MM.1S (cell line): ENCODE measurements at places on chromosomes 6 and 20.
A peak's percentile ranks its signal among the peaks of the same experiment; 100 is the strongest.

DNA sequence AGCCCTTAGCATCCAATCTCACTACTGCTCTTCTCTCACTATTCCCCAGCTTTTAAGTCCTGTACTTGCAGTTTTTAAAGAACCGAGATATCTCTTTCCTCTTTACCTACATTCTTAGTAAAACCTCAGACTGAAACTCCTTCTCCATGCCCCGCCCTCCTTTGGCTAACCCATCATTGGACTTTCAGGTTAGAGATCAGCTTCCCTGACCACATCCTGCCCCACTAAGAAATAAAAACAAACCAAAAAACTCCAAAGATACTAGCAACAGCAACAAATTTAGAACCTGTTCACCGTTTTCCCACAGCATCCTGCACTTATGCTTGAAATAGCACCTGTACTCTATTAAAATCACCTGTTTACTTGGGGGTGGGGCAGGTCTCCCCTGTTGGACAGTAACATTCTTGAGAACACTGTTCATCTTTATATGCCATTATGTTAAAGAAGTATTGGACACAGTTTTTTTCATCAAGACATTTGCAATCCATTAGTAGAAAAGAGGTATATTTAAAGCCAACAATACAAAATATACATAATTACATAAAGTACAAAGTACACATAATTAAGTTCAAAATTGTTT, 16.3 kb upstream of the SMAP1 start:
- peak; percentile 86 for DNase-seq

- no peak for DNase-seq
These were observed 105.5 kb downstream of the ASCC3 start for GRCh38 chr6:100775667-100776066.

- peak; percentile 32 for DNase-seq
These were observed 1.4 kb upstream of the MARCKS start for GRCh38 chr6:113855500-113856374.

DNA sequence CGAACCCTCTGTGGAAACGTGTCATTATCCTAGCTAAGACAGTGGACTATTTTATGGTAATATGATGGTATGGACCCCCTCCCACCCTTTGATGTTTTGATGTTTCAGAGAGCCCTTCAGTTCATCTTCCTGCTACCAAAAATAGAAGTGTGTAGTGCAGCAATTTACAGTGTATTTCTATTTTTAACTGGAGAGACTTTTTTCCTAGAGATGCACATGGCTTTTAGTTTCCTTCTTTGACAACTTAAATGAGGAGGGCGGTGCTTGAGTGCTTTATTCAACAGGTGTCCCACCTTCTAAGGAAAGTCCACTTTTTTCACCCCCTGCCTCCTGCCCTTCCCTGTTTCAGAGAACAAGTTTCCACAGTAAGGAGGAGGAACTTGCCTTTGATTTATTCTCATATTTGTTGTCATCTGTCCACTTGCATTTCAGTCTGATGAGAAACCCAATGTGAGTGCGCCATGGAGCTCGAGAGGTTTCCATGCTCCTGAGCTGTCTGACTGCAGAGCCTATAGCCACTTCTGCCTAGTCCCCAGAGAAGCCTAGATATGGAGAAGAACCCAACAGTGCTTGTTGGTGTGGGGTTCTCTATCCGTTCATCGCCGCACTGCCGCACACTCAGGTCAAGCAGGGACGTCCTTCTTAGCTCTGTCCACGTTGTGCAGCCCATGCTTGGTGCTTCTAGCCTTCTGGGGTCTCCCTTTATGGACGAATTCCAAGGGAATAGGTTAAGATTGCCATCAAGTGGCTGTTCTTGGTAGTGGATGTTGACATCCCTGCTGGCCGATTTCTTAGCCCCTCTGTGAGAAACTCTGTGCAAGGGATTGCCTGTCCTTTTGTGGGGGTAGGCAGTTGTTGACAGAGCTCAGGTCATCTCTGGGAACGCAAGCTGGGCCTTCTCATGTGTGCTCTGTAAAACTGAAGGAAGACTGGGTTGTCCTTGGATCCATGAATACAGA, 144.2 kb downstream of the JARID2 start:
- DNase-seq: peak; percentile 59

DNA sequence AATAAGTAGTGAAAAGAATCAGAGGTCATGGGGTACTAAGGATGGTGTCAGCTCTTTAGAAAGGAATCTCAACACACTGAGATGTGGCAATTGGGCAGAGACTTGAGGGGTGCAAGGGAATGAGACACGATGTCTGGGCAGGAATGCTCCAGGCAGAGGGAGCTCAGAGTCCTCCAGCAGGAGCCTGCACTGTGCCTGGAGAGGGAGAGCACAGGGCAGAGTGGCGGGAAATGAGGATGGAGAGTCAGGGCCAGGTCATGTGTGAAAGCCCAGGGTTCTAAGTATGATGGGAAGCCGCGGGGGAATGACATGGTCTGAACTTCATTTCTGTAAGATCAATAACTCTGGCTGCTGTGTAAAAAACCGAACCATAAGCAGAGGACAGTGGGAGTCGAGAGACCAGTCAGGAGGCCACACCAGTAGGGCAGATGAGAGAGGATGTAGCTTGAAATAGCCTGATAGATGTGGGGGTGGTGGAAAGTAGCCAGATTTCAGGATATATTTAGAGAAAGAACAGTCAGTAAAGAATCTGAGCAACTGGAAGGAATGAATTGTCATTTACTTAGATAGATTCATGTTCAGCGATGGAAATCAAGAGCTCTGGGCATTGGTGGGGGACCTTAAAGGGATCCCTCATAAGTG, 133.4 kb upstream of the DTNBP1 start:
- no peak for DNase-seq

GRCh38 chr20:63881451-63882226, 13.3 kb upstream of the DNAJC5 start:
- no peak for DNase-seq

- no peak for DNase-seq
These were observed 72.1 kb downstream of the MAP3K5 start for GRCh38 chr6:136720045-136720770.

- no peak for DNase-seq
These were observed 20.8 kb upstream of the KIF25 start for GRCh38 chr6:167976708-167977107.

DNA sequence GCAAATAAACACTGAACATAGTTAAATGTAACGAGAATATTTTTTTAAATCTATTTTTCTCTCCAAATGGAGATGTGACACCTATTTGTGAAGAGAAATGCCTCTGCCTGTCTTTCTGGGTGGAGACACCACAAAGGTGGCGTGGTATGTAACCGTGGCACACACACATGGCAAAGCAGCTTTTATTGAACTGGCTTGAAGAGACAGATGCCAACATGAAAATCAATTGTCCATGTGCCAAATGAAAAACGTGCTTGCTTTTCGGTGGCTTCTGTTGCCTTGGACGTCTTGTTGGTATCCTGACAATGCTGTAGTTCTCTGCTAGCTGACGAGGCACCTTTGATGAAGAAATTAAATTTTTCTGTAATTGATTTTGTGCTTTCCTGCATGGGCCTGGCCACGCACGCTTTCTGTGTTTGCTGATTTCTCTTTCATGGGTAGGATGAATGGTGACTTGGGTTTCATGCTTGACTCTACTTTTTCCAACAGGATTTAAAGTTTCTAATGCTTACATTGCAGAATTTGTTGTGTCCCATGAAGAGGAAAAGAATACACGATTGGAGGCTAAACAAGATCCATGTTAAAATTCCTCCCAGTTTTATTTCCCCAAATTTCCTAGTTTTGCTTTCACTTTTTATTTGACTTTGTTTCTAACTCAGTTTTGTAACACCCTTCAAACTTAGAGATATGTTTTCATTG, 202.6 kb downstream of the TMEM242 start:
- no peak for DNase-seq

DNA sequence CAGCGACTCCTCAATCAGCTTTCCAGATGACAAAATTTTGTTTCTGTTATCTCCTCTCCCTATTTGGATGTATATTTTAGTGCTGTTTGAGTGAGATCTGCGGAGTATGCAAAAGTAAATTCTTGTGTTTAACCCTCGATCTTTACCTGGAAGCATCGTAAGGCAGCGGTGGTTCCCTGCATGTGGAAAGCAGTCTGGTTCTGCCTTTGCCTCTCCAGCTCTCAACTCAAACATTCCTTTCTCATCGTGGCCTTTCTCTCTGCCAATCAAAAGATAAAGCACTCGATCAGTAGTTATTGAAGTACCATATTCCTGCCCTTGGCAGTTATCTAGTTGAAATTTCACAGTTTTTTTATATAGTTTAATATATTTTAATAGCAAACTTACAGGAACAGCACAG, 44.0 kb upstream of the BTN3A2 start:
- DNase-seq: no peak

- no peak for DNase-seq
These were observed 30.2 kb downstream of the MBOAT1 start for GRCh38 chr6:20182069-20182468.

DNA sequence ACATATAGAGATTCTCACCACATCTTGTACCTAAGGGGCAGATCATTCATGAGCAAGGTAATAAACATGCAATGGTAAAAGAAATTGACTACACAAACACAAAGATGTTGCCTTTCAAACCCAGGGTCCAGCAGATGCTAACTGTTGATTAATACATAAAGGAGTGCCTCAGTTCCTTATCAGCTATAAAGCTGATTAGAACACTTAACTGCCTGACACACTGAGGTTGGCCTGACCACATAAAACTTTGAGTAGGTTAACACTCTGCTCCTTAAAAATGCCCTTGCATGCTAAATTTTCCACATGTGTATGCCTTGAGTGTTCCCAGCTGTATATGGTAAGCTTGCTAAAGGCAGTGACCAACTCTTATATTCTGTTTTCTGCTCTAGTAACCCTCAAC, 14.9 kb downstream of the CRISP2 start:
- no peak for DNase-seq

DNA sequence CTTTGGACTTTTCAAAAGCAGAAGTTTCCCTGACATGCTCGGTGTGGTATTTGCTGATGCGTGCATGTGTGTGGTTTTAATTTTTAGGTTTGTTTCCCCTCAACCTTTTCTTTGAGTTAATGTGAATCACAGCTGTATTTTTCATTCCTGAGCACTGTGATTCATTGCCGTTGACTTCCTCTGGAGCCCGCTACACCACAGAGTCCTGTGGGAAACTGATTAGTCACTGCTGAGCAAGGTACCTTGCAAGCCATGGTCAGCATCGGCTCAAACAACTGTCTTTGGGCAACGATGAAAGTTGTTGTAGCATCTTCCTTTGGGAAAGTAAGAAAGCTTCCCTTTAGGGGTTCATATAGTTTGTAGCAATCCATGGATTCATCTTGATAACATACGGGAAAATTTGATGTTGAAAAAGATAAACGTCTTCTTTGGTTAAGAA, 57.5 kb downstream of the RIN2 start:
- DNase-seq: peak; percentile 92

- no peak for DNase-seq
These were observed 12.9 kb upstream of the GFOD1 start for GRCh38 chr6:13500264-13500663.

DNA sequence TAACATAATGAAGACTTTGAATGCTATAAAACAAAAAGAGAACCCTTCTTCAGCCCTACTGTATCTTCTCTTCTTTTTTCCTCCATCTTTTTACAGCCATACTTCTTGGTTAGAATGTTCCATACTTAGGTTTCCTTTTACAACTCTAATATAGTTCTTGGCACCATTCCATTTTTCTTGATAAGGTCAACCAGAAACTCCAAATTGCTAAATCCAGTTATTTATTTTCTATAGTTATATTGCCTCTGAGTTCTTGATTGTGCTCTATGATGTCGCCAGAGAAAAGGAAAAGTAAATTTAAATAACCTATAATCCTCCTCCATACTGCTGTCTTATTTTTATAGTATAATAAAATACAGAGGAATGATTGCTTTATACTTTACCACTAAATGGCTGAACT, 26.7 kb upstream of the COL10A1 start:
- DNase-seq: no peak

DNA sequence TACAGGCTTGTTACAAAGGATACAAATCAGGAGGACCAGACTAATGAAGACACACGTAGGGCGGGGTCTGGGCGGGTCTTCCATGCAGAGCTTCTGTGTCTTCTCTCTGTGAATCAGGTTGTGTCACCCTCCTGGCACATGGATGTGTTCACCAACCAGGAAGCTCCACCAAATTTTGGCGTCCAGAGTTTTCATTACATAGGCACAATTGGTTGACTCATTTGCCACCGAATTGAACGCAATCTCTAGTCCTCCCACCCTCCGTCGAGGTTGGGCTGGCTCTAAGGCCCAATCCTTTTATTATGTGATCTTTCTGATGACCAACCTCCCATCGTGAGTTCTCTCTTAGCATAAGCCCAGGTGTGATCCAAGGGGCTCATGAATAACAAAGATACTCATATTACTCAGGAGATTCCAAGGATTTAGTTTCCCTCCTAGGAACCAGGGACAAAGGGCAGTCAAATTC, 36.3 kb upstream of the DDR1 start:
- no peak for DNase-seq

DNA sequence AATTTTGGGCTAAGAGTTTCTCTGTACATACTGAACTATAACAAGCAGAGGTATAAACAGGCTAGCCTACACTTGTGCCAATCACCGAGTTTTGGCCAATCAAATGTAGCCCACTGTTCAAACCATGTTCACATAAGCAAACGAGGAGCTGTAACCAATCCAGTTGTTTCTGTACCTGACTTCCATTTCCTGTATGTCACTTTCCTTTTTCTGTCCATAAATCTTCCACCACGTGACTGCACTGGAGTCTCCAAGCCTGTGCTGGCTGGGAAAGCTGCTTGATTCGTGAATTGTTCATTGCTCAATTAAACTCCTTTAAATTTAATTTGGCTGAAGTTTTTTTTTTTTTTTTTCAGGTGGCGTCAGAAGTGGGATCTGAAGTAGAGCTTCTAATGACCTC, 332.9 kb downstream of the RNF144B start:
- no peak for DNase-seq

- no peak for DNase-seq
These were observed 19.9 kb downstream of the PLN start for GRCh38 chr6:118567974-118568373.

DNA sequence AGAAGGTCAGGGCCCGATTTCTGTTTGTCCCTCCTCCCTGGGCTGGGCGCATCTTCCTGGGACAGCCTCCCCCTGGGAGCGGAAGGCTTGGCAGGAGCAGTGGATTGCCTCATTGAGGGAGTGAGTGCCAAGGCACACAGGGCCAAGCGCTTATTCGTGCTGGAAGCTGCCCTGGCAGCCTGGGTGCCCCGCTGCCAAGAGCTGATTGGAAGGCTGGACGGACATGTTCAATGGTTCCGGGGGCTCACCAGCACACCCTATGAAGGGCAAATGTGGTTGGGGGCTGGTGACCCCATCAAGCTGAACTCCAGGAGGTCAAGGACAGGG, 10.3 kb upstream of the ZNF831 start:
- no peak for DNase-seq

DNA sequence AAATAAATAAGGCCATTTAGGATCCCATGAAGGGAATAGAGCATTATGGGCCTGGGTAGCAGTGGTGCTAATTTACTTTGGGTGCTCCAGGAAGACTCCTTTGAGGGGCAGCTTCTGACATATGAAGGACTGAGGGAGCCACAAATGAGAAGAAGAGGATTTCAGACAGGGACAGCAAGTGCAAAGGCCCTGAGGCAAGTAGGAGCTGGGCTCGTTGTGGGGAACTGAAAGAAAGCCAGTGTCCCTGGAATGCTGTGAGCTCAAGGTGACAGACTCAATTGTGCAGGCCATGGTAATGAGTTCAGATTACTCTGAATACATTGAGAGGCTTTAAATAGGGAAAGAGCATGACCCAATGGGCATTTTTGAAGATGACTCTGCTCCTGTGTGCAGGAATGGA, 307.6 kb downstream of the TSHZ2 start:
- no peak for DNase-seq

- DNase-seq: no peak
These were observed 47.8 kb downstream of the ATP9A start for GRCh38 chr20:51720384-51720783.

- DNase-seq: peak; percentile 67
These were observed at the start of gene SAMD10 for GRCh38 chr20:63979557-63980316. TSS of gene SAMD10 (minus strand) at chr20:63979642. CDS start at chr20:63979467, 175 bp downstream.

GRCh38 chr20:34435589-34435988, 72.5 kb downstream of the ITCH start:
- DNase-seq: no peak
